ENCODE measurements at places on chromosomes 16 and 17.

DNA sequence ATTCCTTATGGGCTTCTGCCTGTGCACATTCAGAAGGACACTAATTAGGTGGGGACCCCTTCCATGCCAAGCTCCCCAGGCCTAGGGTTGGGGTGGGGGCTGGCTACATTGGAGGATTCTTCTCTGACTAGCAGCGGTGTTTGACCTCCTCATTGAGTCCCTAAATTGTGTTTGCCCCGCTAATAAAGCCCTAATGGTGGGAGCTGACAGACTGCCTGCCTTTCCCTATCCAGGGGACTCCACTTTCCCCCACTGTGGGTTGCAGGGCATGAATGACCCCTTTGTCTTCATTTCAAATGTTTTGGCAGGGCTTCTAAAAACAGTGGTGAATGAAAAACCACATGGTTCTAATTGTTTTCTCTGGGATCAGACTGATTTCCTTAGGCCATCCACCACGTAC is 476.8 kb upstream of the CDH11 start:
- DNase-seq, result no peak

DNA sequence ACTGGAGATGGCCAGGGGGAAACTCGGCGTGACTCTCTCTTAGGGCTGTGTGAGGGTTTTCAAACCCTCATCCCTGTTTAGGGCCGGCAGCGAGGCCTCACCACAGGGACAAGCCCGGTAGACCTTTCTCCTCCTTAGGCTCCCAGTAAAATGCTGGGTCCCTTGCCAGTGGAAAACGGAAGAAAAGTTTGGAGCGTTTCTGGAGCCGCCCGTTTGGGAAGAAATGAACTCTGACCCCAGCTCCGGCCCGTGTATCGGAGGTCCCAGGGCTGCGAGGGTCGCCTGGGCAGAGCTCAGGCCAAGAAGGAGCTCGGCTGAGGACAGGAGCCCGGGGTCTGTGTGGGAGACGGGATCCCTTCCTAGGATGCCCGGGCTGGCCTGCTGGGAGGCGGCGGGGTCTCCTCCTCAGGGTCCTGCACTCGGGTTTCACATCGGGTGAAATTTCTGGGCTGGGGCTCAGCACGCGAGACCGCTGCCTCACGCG is 23.2 kb downstream of the ZNF213 start:
- DNase-seq, result no peak

- DNase-seq, result no peak
These were observed 82.5 kb downstream of the NLK start for GRCh38 chr17:28124962-28125361.

DNA sequence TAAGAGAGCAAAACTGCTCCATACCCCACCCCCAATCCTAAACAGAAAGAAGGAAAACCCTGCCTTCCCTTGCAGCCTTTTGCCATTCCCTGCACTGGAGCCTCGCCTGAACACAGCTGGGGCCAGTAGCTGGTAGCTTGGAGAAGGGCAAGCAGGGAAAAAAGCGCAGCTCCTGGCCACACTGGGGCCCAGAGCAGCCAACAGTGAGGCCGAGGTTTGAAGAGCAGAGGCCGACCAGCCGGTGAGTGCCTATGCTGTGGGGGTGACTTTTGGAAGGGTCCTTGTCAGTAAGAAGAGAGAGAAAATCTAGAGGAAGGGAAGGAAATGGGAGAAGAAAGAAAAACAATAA is 3.2 kb upstream of the HOXB9 start:
- no peak for DNase-seq

DNA sequence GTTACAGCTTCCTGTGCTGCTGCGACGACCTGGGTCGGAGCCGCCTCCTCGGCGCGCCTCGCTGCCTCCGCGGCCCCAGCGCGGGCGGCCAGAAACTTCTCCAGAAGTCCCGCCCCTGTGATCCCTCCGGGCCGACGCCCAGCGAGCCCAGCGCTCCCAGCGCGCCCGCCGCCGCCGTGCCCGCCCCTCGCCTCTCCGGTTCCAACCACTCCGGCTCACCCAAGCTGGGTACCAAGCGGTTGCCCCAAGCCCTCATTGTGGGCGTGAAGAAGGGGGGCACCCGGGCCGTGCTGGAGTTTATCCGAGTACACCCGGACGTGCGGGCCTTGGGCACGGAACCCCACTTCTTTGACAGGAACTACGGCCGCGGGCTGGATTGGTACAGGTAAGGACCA is 746 bp downstream of the HS3ST2 start:
- no peak for DNase-seq

DNA sequence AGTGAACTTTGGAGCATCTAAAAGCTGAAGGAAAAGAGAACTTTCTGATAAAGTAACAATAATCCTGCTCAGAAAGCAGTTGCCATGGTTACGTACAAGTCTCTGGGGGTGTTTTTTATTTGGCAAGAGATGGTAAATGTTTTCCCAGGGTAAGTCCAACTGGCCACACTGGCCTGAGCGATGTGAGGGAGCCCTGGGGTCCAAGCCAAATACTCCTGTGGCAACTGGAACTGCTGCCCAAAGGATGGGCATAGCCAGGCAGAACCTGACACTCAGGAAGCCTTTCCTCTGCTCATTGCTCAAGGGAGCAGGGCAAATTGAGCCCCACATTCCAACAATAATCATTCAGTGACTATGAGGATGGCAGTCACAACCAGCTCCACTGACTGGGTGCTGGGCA is 26.8 kb upstream of the WSCD1 start:
- no peak for DNase-seq

GRCh38 chr16:59690216-59690615 is 956.1 kb upstream of the GOT2 start:
- no peak for DNase-seq

GRCh38 chr16:57489229-57489628 is 2.9 kb upstream of the DOK4 start:
- no peak for DNase-seq

GRCh38 chr16:82146957-82147356 is 23.1 kb downstream of the MPHOSPH6 start:
- DNase-seq, result no peak

DNA sequence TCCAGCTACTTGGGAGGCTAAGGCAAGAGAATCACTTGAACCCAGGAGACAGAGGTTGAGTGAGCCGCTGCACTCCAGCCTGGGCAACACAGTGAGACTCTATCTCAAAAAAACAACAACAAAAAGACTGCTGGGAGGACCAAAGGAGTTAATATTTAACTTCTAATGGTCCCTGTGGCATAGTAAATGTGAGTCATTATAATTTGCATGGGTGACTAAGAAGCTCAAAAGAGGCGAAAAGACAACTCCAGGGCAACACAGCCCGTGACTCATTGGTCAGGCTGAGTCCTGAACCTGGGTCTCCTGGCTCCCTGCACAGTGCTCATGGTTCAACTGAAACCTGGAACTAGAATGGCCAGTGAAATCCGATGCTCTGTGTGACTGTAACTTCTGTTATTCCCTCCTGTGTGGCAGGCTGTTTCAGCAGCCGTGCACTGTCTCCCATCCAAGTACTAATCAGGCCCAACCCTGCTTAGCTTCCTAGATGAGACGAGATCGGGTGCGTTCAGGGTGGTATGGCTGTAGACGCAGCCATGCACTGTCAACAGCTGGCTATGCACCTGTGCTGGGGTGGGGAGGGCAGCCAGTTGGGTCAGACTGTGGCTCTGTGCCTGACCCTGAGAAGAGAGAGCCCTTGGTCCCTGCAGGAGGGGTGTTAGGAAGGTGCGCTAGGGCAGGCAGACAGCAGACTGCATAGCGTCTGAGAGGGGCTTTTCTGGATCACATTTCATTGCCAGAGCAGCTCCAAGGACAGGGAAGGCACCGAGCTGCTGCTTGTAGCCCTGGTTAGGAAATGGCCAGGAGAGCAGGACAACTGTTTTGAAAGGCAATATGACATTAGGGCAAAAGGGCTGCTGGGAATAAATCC is 14.5 kb upstream of the GPRC5C start:
- no peak for DNase-seq

DNA sequence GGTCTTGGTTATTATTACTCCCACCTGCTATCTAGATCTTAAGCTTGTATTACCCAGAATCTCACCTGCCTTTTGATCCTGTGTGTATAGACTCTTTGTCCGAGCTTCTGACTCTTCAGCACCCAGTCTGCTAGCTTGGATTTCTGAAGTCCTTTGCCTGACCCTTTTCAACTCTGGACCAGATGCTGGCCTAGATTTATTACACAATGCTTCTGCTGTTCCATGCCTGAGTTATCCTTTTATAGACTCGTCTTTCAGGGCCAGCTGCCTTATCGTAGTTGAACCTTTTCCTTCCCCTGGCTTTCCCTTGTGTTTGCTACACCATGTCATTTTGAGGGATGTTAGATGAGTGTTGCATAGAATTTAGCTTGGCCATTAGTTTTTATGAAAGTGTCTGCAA is 32.6 kb downstream of the RHOT1 start:
- no peak for DNase-seq

DNA sequence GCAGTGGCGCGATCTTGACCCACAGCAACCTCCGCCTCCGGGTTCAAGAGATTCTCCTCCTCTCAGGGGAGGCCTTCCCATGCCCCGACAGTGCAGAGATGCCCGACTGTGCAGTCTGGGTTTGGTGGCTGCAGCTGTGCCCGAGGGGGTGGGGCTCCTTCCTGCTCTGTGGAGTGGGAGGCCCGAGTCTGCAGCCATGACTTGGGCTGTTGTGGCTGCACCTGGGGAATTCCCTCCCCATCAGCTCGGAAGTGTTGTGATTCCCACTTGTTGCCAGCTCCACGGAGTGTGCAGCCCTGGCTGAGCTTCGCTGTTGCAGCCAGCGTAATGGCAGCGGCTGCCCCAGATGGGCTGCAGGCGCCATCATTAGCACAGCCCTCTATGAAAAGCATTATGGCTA is 66.4 kb upstream of the SMIM36 start:
- peak; percentile 16 for DNase-seq

GRCh38 chr17:81323411-81323868 is 28.3 kb upstream of the SLC38A10 start:
- DNase-seq, result no peak

DNA sequence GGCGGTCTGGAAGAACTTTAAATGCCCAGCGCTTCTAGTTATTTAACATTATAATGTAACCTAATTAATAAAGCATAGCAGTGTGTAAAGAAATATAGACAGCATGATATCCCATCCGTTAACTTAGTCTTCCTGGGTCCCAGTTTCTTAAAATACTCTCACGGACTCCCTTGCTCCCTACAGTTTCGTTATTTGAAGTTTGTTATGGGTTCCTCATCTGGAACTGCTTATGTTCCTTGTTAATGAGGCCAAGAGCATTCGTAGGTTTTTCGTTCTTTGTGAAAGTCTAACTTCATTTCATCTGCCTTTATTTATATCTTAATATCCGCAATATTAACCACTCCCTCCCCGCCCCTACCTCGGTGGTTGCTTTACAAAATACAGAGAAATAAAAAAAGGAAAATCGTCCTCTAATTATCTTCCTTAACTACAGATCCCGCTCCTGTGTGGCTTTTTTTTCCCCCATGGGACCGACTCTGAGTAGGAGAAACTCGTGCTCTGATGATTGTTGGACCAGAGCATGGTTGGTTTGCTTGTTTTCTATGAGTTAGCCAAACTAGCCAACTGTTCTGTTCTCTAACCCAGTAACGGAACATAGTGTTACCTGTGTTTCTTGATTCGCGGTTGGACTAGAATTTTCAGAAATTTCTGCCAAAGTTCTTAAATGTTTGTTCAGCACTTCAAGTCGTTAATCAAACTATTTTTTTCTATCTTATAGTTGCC is 863 bp downstream of the ADPRM start:
- no peak for DNase-seq

- DNase-seq, result no peak
These were observed 3.1 kb downstream of the TLCD2 start for GRCh38 chr17:1707107-1707506.

GRCh38 chr17:66976781-66977201 is 12.3 kb downstream of the CACNG4 start:
- no peak for DNase-seq

- no peak for DNase-seq
These were observed 71.9 kb upstream of the AXIN2 start for GRCh38 chr17:65633146-65633881.

GRCh38 chr17:44130693-44131349 is 7.4 kb upstream of the HDAC5 start:
- no peak for DNase-seq

- no peak for DNase-seq
These were observed 345.7 kb downstream of the HAPSTR1 start for GRCh38 chr16:9437115-9437514.

- peak; percentile 33 for DNase-seq
These were observed 906 bp downstream of the RBL2 start for GRCh38 chr16:53435066-53435688.

GRCh38 chr17:14605267-14605599 is 304.4 kb downstream of the HS3ST3B1 start:
- DNase-seq, result no peak

GRCh38 chr16:72797621-72798020 is 250.3 kb downstream of the ZFHX3 start:
- no peak for DNase-seq

Measured in stimulated activated CD4-positive, alpha-beta T cell treated with anti-CD3 and anti-CD28 coated beads, TNF-alpha, amount 100 ng/mL, for 24 hours (primary cell).